ENCODE measurements at places on chromosomes 3 and 15.

DNA sequence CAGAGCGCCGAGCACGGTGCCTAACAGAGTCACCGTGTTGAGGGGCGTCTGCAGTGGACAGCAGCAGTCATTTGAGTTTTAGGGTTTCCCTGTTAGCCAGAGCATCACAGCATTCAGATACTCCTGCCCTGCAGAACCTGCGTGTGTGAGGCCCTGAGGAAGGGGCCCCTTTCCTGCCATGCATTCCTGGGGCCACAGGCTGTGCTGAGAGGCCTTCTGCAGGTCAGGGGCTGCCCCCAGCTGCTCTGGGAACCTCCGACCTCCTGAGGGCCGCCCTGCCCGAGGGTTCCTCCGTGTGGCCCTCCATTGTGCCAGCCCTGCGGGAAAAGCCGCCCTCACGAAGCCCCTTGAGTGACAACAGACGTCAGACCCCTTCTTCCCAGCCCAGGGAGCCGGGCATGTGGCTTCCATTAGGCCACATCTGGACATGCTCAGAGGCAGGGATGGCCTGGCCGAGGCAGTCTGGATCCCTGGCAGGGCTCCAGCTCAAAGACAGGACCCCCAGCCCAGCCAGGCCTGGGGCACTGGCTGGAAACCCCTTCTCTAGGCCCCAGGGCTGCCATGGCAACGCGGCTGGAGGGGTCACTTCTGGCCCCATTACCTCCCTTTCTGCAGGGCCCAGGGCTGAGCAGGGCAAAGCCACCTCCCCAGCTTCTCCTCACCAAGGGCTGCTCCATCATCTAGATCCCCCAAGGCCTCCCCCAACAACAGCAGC, 25.3 kb downstream of the FBLN2 start:
- DNase-seq, result no peak

- DNase-seq, result peak; percentile 96
These were observed 83.9 kb upstream of the MEX3B start for GRCh38 chr15:82129761-82130160.

DNA sequence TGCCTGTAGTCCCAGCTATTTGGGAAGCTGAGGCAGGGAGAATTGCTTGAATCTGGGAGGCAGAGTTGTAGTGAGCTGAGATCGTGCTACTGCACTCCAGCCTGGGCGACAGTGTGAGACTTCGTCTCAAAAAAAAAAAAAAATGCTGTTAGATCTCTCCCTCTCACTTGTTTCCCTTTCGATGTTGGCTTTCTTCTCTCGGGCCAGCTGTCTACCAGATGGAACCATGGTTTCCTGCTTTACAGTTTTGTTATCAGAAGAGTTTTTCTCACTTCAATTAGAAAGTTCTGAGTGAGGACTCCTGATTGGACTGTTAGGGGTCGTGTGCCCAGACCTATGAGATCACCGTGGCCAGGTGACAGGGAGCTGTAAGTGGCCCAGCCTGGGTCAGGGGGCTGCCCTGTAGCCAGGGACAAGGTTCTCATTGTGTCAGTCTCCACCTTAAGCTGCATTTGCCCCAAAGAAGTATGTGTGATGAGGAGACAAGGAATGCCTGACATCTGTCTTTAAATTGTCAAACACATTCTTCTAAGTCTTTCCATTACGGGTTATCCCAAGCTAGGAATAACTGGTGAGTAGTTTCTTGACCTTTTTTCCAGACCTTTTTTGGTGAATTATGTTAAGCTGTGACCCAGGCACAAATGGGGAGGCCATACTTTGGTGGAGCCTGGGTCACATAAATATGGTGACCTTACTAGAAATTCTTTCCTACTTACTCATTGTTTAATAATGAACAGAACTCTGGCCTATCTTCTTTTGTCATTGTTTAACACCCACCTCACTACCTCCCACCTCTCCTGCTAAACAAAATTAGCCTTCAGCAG, 25.2 kb downstream of the SNAPC5 start:
- peak; percentile 50 for DNase-seq

DNA sequence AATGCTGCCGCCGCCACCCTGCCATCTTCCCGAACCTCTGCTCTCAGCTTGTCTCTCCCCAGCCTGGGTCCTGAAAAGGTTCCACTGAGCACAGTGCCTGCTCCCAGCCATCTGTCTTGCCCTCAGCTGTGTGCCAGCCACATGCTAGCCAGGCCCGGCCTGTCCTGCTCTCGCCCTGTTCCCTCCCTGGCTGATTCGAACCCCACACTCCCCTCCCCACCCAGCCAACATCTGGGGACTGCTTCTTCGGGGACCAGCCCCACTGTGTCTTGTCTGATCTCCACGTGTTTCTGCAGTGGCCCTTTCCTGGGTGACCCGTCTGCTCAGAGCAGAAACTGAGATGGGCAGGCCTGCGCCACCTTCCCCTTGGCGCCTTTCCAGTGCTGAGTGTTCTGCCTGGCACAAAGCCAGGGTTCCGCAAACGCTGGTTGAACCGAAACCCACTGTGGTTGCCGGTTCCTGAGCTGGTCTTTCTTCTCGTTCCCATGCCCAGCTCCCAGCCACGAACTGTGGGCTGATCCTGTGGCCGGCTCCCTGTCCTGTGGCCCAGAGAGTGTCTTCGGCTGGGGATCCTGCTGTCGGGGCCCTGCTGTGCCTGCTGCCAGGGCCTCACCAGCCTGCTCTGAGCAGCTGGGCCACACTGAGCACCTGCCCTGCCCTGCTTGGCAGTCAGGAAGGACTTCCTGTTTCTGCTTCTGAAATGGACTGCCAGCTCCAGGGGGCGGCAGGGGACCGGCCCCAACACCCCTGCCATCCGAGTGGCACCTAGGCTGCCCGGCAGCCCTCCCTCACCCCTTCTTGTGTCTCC, 62.7 kb upstream of the KLF13 start:
- DNase-seq, result no peak

- DNase-seq, result no peak
These were observed 21.4 kb downstream of the CCR1 start for GRCh38 chr3:46186471-46187340.

GRCh38 chr3:127427156-127427555, 139.3 kb upstream of the PRR20G start:
- no peak for DNase-seq

GRCh38 chr3:20104167-20104661, 64.0 kb downstream of the KAT2B start:
- no peak for DNase-seq

- DNase-seq, result peak; percentile 1
These were observed 79.2 kb downstream of the FOXB1 start for GRCh38 chr15:60083318-60083717.

- DNase-seq, result peak; percentile 18
These were observed 2.3 kb downstream of the B3GNT5 start for GRCh38 chr3:183255348-183255730.

DNA sequence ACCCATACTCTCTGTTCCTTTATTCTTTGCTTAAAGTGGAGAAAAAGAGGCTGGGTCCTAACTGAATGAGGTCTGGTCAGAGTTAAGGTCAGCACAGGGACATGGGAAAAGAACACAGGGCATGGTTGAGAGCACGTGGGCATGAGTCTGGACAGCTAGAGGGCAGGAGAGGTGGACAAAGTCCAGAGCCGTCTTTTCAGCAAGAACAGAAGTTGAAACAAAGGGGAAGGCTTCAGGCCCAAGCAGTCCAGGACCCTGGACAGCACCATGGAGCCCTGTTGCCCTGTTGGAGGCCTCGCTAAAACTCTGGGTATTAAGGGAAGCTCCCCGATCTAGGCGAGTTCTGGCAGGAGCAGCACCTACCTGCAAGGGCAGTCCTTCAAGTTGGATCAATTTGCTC, 50.7 kb downstream of the XYLB start:
- peak; percentile 47 for DNase-seq

GRCh38 chr15:80619680-80620079, 75.4 kb upstream of the ABHD17C start:
- peak; percentile 43 for DNase-seq

DNA sequence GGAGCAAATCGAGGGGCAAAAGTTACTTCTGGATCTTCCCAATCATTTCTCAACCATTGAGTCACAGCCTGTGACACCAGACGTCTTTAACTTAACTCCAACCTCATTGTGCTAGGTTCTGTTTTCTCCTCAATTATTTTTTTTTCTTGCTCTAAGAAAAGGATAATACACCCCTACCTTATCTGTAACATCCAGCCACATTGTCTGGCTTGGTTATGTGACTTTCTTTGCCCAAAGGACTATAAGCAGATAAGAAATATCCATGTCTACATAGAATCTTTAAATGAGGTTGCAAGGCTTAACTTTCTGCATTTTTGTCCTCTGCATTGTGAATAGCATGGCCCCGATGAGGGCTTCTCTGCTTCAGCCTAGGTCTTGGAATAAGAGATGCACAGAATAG, 782.4 kb upstream of the CFAP20DC start:
- DNase-seq, result no peak

GRCh38 chr3:190014940-190015339, 105.8 kb downstream of the P3H2 start:
- no peak for DNase-seq

DNA sequence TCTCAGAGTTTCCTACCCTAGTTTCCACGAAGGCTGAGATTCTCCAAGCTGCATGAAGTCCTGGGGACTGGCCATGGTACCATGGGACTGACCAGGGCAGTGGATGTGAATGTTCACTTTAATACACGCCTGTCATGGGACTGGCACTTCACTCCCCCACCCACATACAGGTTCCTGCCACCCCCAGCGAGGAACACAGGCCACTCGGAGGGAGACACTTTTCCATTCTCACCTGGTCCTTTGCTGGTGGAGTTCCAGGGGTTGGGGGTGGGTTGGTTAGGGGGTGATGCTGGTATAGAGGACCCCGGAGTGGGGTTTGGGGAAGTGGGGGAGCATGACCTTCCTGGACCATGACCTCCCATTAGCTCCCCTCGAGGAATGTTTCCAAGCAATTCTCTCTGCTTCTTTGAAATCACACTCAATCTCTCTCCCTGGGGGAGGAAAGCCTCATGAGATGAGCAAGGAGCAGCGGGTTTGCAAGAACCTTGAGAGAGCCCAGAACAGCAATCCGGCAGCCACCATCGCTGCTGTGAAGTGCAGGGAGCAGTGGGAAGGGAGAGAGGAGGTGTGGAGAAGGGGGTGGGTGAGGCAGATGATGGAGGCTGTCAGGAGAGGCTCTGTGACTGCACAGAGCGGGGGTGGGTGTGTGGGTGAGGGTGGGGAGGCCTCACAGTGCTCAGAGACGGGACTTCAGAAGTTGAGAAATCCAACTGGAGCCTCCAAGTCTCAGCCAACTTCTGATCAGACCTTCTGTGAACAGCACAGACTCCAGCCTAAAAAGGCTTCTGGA, 69.7 kb downstream of the ADCY5 start:
- DNase-seq, result no peak

GRCh38 chr15:68183616-68184315, 21.4 kb downstream of the CALML4 start:
- DNase-seq, result peak; percentile 41

GRCh38 chr3:46061108-46061720, 33.9 kb upstream of the XCR1 start:
- no peak for DNase-seq

DNA sequence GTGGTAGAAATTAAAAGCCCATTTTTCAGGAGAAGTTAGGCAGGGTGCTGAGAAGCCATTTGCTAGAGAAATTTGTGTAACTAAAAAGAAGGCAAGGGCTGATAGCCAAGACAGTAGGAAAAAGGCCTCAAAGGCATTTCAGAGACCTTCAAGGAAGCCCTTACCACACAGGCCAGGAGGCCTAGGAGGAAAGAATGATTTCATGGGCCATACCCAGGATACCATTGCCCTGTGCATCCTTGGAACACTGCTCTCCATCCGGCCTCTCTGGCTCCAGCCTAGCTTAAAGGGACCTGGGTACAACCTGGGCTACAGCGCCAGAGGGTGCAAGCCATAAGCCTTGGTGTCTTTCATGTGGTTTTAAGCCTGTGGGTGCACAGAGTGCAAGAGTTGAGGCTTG, 193.6 kb upstream of the GRM7 start:
- DNase-seq, result no peak

GRCh38 chr3:14494973-14495300, 45.2 kb downstream of the GRIP2 start:
- DNase-seq, result no peak

- peak; percentile 56 for DNase-seq
These were observed 497 bp upstream of the RPLP1 start for GRCh38 chr15:69451951-69452691.

DNA sequence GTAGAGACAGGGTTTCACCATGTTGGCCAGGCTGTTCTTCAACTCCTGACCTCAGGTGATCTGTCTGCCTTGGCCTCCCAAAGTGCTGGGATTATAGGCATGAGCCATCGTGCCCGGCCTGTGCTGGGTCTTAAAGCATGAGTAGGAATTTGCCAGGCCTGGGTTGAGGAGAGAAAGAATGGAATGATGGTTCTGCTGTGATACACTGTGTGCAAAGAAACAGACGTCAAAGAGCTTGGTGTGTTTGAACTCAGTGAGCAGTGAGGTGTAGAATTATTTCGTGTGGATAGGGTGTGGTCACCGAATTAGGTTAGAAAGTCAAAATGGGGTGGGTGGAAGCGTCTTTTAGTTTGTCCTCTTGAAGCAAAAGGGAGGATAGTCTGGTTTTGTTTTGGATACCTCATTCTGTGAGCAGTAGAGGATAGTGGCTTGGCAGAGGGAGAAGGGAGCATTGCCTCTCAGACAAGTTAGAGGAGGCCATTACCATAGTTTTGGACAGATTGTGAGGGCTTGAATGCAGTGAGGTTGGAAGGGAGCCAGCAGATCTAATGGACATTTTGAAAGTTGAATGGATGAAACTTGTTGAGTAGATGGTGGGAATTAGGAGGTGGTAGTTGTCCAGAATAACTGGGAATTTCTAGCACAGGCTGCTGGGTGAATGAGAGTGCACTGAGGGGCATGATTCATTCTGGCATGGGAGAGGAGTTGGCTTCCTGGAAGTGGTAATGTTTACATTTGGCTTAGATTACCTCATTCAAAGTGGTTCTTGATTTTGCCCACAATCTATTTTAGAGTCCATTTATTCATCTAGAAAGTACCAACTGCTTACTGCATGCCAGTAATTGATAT, 27.2 kb downstream of the AKAP13 start:
- peak; percentile 90 for DNase-seq

- DNase-seq, result peak; percentile 83
These were observed 109.1 kb downstream of the LPP start for GRCh38 chr3:188262913-188263683.

- DNase-seq, result peak; percentile 75
These were observed 7.2 kb downstream of the APBA2 start for GRCh38 chr15:28892789-28893610.

DNA sequence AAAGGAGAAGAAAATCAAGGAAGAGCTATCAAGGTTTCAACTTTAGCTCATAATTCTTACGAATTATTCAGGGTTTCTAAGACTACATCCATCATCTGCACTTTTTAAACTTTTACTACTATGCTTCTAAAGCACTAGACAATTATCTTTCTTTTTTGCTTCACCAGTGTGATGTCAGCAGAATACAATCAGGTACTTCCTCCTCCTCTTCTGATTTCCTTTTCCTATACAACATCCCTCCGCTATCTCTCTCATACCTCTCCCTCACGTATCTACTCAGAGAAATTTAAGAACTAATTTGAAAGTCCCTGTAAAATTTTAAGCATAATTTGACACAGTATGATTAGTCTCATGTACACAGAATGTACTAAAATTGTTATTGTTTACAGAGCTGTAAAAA, 47.3 kb upstream of the USP50 start:
- no peak for DNase-seq

DNA sequence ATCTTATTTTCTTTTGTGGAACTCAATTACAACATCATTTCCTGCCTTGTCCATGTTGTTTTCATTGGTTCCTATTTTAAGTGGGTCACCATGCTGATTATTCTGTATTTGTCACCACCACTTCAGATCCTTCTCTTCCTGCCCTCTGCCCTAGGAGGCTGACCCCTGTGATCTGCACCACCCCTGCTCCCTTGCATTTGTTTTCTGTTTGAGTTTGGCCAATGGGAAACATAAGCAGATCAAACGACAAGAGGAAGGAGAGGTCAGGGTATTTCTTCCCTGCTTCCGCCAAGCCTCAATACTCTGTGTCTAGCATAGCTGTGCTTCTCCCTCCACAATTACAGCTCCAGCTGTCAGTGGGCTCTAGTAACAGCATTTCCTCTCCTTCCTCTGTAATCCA, 71.6 kb downstream of the IMPG2 start:
- DNase-seq, result no peak
